ENCODE measurements at places on chromosomes 4 and X.

- DNase-seq = no peak
Measured at GRCh38 chr4:23269566-23269965, 576.8 kb downstream of the GBA3 start.

DNA sequence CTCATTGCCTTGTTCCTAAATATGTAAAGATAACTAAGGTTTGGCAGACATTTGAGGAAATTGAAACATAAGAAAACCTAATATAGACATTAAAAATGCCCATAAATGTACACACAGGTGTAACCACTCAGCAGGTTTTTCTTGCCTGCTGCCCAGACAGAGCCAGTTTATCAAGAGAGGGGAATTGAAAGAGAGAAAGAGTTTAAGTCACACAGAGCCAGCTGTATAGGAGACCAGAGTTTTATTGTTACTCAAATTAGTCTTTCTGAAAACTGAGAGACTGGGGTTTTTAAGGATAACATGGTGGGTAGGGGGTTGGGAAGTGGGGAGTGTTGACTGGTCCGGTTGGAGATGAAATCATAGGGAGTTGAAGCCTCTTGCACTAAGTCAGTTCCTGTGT, 119.0 kb downstream of the CFAP299 start:
- DNase-seq = no peak

DNA sequence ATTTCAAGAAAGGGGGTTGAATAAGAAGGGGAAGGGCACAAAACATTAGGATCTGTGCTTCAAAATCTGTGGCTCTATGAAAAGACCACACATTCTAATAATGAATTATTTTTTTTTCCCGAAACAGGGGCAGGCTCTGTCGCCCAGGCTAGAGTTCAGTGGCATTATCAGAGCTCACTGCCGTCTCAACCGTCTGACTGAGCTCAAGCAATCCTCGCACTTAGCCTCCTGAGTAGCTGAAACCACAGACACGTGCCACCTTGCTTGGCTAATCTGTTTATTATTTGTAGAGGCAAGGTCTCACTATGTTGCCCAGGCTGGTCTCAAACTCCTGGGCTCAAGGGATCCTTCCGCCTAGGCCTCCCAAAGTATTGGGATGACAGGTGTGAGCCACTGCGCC, 33.4 kb downstream of the ACSL1 start:
- no peak for DNase-seq

GRCh38 chr4:127237581-127237980, 395.2 kb upstream of the INTU start:
- no peak for DNase-seq

DNA sequence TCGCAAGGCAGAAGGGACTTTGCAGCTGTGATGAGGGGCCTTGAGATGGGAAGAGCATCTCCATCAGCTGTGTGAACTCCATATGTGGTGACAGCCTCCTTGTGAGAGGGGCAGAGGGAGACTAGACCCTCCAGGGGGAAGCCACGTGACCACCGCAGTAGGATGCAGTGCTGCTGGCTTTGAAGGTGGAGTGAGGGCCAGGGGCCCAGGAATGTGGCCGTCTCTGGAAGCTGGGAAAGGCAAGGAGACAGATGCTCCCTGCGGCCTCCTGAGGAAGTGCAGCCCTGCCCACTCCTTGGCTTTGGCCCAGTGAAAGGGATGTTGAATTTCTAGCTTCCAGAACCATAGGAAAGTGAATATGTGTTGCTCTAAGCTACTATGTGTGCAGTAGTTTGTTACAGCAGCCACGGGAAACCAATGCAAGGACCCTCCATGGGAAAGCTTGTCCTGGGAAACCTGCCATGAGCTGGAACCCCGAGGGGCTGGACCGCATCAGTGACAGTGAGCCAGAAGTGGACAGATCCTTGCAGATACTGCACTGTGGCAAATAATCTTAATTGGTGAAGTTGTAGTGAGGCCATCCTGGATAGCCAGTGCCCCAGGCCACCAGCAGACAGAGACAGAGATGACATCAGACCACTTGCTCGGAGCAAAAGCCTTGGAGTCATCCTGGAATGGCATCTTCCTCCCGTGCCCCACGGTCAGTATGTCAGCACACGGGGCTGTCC, 35.4 kb upstream of the SORCS2 start:
- peak; percentile 27 for DNase-seq

GRCh38 chrX:49915361-49916222, 6.8 kb upstream of the CLCN5 start:
- peak; percentile 57 for DNase-seq

- no peak for DNase-seq
Measured at GRCh38 chr4:152209772-152210493, 326.0 kb downstream of the FBXW7 start.

DNA sequence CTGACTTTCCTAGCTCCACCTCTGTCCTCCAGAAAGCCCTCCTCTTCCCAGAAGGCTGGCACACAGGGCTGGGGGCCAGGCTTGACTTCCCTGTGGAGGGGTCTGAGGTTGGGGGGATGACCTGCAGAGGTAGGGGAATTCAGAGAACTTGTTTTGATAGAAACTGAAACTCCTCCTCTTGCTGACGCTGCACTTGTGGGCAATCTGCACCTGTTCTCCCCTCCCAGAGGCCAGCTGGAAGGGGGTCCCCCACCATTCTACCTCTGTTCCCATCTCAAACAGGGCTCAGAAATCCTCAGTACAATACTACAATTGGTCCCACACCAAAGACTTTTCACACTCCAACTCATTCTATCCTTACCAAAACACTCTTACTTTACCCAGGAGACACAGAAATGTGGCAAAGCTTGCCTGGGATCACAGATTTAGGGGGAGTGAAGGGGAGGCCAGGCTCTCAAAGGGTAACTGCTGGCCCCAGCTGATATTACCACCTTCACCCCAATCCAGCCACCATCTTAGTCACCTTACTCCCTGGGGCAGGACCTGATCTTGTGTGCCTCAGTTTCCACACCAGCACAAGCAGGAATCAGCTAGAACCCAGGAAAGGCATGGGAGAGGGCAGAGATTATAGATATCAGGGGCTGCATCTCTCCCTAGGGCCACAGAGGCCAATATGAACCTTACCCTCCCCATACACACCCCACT, 18.5 kb downstream of the OTUD5 start:
- DNase-seq = no peak

GRCh38 chrX:40996886-40997530, 88.2 kb upstream of the USP9X start:
- peak; percentile 36 for DNase-seq

- DNase-seq = no peak
Measured at GRCh38 chrX:20374900-20375438, 108.3 kb upstream of the RPS6KA3 start.

DNA sequence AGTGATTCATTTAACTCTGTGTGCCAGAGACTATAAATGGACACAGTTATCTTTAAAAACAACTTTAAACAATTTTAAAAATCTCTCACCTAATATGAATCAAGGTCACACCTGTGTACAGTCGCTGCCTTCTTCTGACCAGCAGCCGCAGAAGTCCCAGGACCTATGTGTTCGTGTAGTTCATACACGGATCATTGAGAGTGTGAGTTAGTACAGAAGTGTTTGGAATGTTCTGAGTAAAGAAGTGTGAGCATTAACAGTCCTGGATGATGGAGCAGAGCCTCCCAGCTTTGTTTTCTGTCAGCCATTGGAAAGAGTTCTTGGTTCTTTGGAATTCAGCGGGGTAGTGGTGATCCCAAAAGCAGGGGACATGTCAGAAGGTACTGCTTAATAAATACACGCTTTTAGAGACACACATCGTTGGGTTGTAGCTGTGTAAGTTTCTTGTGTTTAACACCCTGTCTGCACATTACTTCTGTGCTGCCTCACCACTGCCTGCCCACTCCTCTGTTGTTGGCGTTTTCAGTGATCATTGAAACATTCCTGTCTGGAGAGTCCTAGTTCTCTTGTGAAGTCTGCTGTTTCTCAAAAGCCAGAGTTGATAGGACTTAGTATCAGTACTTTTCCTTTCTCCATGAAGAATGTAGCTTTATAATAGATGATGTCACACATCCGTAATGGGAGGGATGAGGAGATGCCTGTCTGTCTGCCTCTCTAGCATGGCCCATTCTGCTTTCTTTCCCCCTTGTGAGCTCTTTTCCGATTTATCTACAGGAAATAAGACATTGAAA, 90.6 kb downstream of the PTTG2 start:
- no peak for DNase-seq

DNA sequence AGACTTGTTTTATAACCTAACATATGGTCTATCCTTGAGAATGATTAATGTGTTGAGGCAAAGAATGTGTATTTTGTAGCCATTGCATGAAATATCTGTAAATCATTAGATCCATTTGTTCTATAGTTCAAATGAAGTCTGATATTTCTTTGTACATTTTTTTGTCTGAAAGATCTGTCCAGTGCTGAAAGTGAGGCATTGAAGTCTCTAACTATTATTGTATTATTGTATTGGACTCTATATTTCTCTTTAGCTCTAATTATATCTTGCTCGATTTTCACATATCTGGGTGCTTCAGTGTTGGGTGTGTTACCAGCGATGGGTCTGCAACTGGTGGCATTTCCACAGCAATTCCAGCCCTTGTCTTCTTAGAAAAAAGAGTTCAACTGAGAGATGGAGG, 76.0 kb downstream of the PBDC1 start:
- DNase-seq = no peak

GRCh38 chr4:5999830-6000365, 18.3 kb downstream of the C4orf50 start:
- no peak for DNase-seq

- no peak for DNase-seq
Measured at GRCh38 chr4:68338625-68339024, 11.3 kb downstream of the YTHDC1 start.

GRCh38 chrX:93528917-93529316, 144.5 kb downstream of the NAP1L3 start:
- DNase-seq = no peak

DNA sequence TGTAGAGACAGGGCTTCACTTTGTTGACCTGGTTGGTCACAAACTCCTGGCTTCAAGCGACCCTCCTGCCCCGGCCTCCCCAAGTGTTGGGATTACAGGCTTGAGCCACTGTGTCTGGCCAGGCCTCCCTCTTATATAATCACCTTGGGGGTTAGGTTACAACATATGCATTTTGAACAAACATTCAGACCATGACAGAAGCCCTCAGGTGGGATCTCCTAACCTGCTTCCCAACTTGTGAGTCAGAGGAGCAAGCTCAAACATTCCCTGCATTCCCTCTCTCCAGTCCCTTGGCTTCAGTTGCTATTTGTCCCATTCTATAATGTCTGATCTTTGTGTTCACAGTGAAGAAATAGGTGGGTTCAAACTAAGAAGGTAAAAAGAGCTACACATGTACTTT, 76.5 kb upstream of the NRK start:
- DNase-seq = no peak

DNA sequence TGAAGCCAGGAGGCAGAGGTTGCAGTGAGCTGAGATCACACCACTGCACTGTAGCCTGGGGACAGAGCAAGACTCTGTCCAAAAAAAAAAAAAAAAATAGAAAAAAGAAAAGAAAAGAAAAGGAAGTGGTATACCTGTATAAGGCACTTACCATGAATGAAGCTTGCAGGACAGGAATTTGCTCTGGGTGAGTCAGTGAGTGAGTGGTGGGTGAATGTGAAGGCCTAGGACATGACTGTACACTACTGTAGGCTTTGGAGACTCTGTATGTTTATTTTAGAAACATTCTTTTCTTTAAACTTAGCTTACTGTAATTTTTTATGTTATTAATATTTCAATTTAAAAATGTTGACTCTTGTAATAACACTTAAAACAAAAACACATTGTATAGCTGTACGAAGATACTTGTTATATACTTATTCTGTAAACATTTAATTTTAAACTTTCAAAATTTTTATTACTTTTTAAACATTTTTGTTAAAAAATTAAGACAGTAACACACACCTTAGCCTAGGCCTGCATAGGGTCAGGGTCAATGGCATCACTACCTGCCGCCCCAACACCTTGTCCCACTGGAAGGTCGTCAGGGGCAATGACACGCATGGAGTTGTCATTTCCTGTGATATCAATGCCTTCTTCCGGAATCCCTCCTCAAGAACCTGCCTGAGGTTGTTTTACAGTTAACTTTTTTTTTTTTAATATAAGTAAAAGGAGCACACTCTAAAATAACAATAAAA, 78.7 kb downstream of the CLNK start:
- no peak for DNase-seq

DNA sequence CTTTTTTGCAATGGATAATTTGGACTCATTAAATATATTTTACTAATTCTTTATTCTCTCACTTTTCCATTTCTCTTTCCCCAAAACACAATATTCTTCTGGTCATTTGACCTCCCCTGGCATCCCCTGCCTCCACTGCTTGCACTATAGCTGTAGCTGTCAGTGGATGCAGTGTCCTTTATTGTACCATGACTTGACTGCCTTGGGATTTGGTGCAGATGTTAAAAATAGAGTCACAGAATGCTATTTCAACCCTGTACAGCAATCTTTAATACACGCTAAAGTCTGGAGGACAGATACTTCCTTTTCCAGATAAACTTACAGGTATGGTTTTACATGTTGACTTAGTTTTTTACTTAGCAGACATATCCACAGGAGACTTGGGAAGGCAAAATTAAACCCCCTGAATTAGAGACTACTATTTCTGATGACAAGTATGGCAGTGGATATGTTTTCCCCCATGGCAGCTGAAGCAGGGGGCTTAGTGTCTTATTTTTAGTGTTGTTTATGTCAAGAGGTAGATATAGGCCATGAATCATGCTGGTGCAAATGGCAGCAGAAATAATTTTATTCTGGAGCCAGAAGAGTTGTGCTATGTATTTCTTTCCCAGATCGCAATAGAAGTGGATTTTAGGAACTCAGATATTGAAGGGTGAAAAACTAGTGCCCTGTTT, 461.4 kb downstream of the NAF1 start:
- no peak for DNase-seq

DNA sequence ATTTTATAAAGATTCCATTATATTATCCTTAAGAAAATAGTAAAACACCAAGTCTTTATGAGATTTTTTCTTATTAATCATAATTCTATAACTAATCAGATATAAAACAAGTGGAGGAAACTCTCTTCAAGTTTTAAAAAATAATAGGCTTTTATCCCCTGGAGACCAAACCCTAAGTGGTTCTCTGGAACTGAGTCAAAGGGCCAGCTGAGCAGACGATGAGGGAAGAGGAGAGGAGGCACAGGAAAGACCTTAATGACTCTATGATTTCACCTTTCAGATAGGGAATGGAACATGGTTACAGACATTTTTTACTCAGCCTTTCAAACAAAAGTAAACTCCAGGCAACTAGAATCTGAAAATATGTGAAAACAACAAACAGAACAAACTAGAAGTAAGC, 201.8 kb downstream of the SLC39A8 start:
- no peak for DNase-seq

- no peak for DNase-seq
Measured at GRCh38 chrX:100341142-100341510, 68.9 kb downstream of the PCDH19 start.

- no peak for DNase-seq
Measured at GRCh38 chr4:25847329-25847728, 15.5 kb downstream of the SEL1L3 start.

- no peak for DNase-seq
Measured at GRCh38 chr4:104424989-104425388, 69.7 kb downstream of the CXXC4 start.

DNA sequence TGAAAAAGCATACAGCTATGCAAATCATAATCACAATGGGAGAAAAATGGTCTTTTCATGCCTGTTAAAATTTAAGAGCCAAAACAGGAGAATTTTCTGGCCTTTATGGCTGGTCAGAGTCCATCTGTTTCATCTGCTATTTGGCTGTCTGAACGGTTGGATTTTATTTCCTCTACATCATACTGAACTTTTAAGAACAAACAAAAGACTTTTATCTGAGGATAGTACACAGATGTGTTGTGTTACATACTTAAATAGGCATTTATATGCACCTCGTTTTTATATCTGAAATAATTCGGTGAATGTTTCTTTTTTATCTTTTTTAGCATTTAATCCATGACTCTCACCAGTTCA, 18.0 kb upstream of the WWC2 start:
- no peak for DNase-seq

- DNase-seq = no peak
Measured at GRCh38 chr4:102683881-102684609, 76.7 kb downstream of the MANBA start.

Measured in A549 (cell line).